ENCODE measurements at places on chromosomes 12 and 14.

DNA sequence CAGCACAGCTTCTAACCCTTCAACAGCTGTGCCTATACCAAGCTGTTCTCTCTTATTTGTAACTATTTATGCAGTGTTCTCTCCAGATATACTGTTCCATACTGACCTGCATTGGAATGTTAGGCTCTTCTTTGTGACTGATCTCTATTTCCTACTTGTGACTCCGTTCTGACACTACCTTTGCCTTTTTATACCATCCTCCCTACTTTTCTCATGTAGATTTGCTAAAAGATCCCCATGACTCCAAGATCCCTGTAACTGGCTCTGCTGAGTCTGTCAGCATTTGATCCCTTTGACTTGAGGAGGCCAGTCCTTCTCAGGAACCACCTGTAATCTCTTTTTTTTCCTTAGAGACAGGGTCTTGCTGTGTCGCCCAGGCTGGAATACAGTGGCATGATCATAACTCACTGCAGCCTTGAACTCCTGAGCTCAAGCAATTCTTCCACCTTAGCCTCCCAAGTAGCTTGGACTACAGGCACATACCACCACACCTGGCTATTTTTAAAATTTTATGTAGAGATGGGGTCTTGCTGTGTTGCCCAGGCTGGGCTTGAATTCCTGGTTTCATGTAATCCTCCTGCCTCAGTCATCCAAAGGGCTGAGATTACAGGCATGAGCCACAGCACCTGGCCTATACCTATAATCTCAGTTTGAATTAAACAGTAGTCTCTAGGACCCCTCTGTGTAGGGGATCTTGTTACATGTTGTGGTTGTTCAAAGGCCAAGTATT lies 368.3 kb downstream of the ZFP36L1 start:
- no peak overlapping the region for H3K4me3 ChIP-seq
- no peaks in the 10 kb centered on the region for H3K27me3 ChIP-seq
- H3K27ac ChIP-seq: no peak overlapping the region
- no peaks in the 10 kb centered on the region for H3K36me3 ChIP-seq
- H3K4me1 ChIP-seq: no peaks in the 10 kb centered on the region

- H3K4me1 ChIP-seq: peaks cover 37% of the 10 kb centered on the region
- peaks cover 100% of the 10 kb centered on the region for H3K36me3 ChIP-seq
- DNase-seq: no peak
- H3K4me3 ChIP-seq: no peak overlapping the region
Measured at GRCh38 chr12:57158665-57159064, 11.2 kb upstream of the LRP1-AS start.

DNA sequence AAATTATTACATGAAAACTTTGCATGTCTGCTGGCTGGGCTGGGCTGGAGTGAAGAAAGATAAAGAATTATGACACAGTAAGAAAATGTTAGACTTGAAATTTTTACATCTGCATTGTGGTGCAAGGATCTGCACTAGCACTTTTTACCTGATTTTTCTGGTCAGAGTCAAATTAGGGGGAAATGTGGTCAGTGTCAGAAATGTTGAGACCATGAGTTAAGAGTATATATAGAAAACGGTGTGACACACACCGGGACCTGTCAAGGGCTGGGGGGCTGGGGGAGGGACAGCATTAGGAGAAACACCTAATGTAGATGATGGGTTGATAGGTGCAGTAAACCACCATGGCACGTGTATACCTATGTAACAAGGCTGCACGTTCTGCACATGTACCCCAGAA lies 90.3 kb downstream of the IGF1 start:
- no peak overlapping the region for H3K4me3 ChIP-seq
- no peak overlapping the region for H3K27ac ChIP-seq
- no peaks in the 10 kb centered on the region for H3K4me1 ChIP-seq
- DNase-seq: no peak

DNA sequence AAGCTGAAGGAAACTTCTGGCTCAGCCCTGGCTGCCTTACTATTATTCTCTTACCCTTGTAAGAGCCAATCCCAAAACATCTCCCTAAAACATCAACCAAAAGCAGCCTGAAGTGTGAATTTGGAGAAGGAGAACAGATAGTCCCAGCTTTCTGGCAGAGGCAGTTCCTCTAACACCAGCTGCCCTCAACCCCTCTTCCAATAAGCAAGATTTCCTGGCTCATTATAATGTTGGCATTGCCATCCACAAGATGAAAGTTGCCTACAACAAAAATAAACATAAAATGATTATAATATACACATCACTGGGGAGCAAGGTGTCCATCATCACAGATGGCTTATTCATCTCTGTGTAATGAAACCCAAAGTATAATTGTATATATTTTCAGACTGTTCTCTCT lies 352.5 kb upstream of the CCDC196 start:
- H3K27ac ChIP-seq: no peak overlapping the region
- no peaks in the 10 kb centered on the region for H3K36me3 ChIP-seq
- no peak overlapping the region for H3K4me3 ChIP-seq
- no peaks in the 10 kb centered on the region for H3K4me1 ChIP-seq
- H3K27me3 ChIP-seq: no peaks in the 10 kb centered on the region

DNA sequence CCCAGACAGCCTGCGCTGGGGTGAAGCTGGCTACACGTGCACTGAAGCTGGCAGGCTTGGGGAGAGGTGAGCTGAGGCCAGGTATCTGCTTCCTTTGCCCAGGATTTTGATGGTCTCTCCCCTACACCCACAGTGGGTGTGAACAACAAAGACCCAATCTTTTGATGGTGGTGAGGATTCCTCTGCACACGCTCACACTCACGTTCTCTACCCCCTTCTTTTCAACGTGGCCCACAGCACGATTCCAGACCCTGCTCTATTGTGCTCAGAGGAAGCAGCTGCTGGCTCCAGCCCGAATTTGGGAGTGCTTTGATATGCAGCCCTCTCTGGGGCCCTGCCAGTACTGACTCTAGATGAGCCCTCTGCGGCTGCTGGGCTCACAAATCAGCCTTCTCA lies 4.9 kb downstream of the CD9 start:
- no peaks in the 10 kb centered on the region for H3K27me3 ChIP-seq
- H3K4me1 ChIP-seq: peaks cover 93% of the 10 kb centered on the region
- no peak overlapping the region for H3K4me3 ChIP-seq
- no peak for DNase-seq

GRCh38 chr12:127720334-127720733 lies 546.6 kb upstream of the TMEM132C start:
- DNase-seq: no peak
- H3K27me3 ChIP-seq: no peaks in the 10 kb centered on the region
- H3K36me3 ChIP-seq: no peaks in the 10 kb centered on the region
- H3K4me1 ChIP-seq: no peaks in the 10 kb centered on the region

DNA sequence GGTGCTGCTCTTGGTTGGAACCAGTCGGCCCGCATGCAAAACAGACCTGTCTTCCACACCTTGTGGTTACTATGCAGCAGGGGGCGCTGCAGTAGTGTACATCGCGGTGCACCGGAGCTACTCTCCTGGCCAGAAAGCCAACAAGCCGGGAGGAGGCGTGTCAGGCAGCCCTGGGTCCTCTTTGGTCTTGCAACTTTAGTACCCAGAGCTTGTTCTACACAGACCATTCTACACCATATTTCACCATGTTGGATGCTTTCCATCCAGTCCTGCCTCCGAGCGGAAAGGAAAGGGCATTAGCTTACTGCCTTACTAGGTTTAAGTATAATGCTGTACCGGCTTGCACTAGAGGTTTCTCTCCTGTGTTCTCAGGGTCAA lies 927 bp upstream of the TMTC2 start:
- DNase-seq: peak; percentile 98
- peak overlapping the region; percentile 89 for H3K4me3 ChIP-seq
- peak overlapping the region; percentile 89 for H3K27ac ChIP-seq
- H3K27me3 ChIP-seq: no peaks in the 10 kb centered on the region
- H3K36me3 ChIP-seq: no peaks in the 10 kb centered on the region

GRCh38 chr14:33611405-33612196 lies 339.3 kb downstream of the EGLN3 start:
- no peak for DNase-seq
- no peak overlapping the region for H3K4me3 ChIP-seq
- H3K36me3 ChIP-seq: no peaks in the 10 kb centered on the region
- H3K27ac ChIP-seq: no peak overlapping the region

GRCh38 chr12:69457433-69457832 lies 12.8 kb upstream of the FRS2 start:
- no peak overlapping the region for H3K27ac ChIP-seq
- no peaks in the 10 kb centered on the region for H3K27me3 ChIP-seq
- no peak for DNase-seq
- no peaks in the 10 kb centered on the region for H3K36me3 ChIP-seq

DNA sequence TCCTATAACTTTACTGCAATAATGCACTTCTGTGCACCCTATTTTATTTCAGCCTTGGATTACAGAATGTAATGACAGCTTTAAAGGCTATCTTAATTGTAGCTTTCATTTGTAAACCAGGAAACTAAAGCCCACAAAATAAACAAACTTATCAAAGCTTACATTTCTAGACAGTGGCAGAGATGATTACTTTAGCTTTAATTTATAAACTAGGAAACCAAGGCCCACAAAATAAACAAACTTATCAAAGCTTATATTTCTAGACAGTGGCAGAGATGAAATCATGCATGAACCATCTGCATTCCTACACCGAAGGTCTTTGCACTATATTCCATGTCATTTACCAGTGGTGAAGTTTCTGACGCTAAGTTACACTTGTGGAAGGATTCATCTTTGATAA lies 74.4 kb downstream of the PRKD1 start:
- H3K4me3 ChIP-seq: no peak overlapping the region
- no peak for DNase-seq
- H3K36me3 ChIP-seq: no peaks in the 10 kb centered on the region
- no peaks in the 10 kb centered on the region for H3K27me3 ChIP-seq
- no peak overlapping the region for H3K27ac ChIP-seq

GRCh38 chr14:99245564-99246511 lies 26.2 kb downstream of the BCL11B start:
- peak overlapping the region; percentile 19 for H3K4me3 ChIP-seq
- no peaks in the 10 kb centered on the region for H3K36me3 ChIP-seq
- no peaks in the 10 kb centered on the region for H3K4me1 ChIP-seq
- DNase-seq: peak; percentile 25
- peaks cover 64% of the 10 kb centered on the region for H3K27me3 ChIP-seq

- H3K27ac ChIP-seq: no peak overlapping the region
- no peaks in the 10 kb centered on the region for H3K36me3 ChIP-seq
- no peak for DNase-seq
- no peaks in the 10 kb centered on the region for H3K27me3 ChIP-seq
- H3K4me1 ChIP-seq: no peaks in the 10 kb centered on the region
- no peak overlapping the region for H3K4me3 ChIP-seq
Measured at GRCh38 chr12:107429006-107429705, 256.4 kb upstream of the PWP1 start.

DNA sequence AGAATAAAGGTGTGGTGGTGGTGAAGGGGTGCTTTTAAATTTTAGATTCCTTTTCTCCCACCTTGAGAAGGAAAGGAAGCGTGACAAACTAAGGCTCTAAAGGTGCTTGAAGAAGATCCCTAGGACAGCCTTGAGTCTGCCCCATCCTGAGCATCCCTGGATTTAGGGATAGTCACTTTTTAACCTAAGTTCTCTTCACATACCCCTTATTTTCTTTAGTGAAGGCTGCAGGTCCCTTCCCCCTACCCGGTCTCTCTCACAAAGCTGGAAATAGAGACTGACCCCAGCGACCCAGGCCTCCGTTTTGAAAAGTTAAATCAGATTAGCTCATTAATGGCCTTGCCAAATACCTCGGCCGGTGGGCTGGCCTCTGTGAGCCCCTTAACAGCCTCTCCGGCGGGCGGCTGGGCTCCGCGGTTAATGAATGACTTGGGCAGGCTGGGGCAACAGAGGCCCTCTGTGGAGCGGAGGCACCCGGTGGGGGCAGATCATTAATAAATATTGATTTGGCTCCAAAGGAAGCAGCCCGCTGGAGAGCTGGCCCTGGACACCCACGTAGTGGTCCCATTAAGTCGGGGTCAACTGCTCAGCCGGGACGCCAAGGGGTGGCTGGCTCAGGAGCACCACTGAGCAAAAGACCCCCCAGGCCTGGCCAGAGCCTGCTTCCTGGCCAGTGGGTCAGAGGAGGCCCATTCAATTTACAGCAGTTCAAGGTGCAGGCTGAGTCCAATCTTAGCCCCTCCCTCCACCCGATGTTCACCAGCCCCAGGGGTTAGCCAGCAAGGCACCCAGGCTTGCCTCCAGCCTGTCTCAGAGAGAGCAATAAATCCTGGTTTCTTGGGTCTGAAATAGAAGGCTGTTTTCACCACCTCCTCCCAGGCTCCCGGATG lies 31.8 kb downstream of the PAH start:
- H3K36me3 ChIP-seq: no peaks in the 10 kb centered on the region
- no peak overlapping the region for H3K4me3 ChIP-seq
- H3K4me1 ChIP-seq: no peaks in the 10 kb centered on the region
- no peak for DNase-seq

- no peak overlapping the region for H3K4me3 ChIP-seq
- peaks cover 4% of the 10 kb centered on the region for H3K4me1 ChIP-seq
- DNase-seq: no peak
- H3K27ac ChIP-seq: no peak overlapping the region
Measured at GRCh38 chr14:65214741-65215140, 112.4 kb upstream of the MAX start.

DNA sequence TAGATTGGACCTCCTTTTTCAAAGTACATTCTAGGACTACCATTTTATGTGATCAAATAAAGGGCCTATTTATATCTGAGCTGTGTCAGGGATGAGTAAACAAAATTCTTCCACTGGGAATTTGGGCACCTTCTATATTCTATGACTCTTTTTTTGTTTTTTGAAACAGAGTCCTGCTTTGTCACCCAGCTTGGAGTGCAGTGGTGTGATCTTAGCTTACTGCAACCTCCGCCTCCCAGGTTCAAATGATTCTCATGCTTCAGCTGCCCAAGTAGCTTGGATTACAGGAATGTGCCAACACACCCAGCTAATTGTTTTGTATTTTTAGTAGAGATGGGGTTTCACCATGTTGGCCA lies 64.8 kb downstream of the DRAM1 start:
- H3K4me3 ChIP-seq: no peak overlapping the region
- no peak overlapping the region for H3K27ac ChIP-seq
- no peaks in the 10 kb centered on the region for H3K36me3 ChIP-seq
- no peaks in the 10 kb centered on the region for H3K27me3 ChIP-seq

GRCh38 chr12:66237505-66238175 lies 48.6 kb downstream of the IRAK3 start:
- H3K4me1 ChIP-seq: peaks cover 14% of the 10 kb centered on the region
- no peak for DNase-seq
- H3K27ac ChIP-seq: no peak overlapping the region
- peaks cover 9% of the 10 kb centered on the region for H3K36me3 ChIP-seq

DNA sequence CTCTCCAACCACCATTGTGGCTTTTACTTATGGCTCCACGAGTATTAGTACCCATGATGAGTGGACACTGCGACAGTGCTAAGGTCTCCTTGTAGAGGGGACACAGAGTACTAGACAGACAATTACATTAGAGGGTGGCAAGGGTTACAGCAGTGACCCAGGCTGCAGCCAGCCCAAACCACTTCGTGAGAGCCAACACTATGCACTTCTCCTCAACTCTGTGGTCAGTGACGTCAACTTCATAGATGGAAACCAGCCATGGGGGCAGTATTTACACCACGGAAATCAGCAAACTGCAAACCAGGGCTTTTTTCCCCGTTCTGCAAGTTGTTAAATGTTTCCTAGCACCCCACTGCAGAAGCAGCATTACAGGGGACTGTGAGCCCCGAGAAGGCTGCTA lies 61.6 kb upstream of the ZFP36L1 start:
- H3K4me1 ChIP-seq: no peaks in the 10 kb centered on the region
- no peak overlapping the region for H3K27ac ChIP-seq
- no peaks in the 10 kb centered on the region for H3K36me3 ChIP-seq
- no peak for DNase-seq
- H3K27me3 ChIP-seq: no peaks in the 10 kb centered on the region
